Kidney tubule cell (primary cell): ENCODE measurements at places on chromosomes 6 and 20.

DNA sequence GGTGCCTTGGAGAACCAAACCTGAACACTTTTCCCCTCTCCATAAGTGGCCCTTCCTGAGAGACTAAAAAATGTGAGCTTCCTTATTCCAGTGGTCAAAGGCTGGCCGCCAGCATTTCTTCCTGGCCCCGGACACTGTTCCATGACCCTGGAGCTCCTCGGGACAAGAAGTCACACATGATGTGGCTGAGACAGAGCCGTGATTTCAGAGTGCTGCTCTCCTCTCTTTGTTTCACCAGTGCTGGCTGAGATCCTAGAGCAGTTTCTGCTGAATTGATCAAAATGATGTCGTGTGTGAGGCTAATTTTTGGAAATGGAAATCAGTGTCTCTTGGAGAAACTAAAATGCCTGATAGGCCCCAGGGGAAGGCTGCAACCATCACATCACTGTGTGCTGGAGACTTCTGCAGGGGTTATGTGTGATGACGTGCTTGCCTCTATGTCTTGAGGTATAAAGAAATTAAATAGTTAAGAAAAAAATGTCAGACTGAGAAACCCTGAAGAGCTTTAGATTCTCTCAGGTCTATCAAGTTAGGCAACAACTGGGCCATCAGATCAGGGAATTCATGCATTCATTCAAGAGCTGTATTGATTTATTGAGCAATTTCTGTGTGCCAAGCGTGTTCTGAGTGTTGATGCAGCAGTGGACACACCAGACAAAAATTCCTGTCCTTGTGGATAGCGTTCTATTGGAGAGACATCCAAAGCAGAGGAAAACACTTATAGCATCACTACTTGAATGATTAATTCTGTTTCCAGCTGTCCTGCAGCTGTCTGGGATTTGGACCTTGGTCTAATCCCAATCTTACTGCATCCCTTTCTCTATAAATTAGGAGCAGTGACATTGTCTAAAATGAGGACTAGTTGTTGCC, 72.7 kb upstream of the CCN6 start:
- DNase-seq: no peak

DNA sequence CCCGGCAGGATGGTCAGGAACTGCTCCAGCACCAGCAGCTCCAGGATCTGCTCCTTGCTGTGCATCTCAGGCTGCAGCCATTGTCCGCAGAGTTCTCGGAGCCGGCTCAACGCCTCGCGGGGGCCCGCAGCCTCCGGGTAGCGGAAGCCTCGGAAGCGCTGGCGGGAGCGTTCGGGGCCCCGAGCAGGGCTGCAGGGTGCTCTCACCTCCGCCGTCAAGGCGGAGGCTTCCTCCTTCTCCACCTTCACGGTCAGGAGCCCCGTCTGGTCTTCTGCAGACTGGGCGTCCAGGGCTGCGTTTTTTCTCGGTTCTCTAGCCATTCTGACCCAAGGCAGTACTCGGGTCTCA, 434 bp downstream of the ZKSCAN4 start:
- no peak for DNase-seq

- DNase-seq: no peak
Observed at GRCh38 chr6:107815846-107816245, 8.3 kb downstream of the SCML4 start.

DNA sequence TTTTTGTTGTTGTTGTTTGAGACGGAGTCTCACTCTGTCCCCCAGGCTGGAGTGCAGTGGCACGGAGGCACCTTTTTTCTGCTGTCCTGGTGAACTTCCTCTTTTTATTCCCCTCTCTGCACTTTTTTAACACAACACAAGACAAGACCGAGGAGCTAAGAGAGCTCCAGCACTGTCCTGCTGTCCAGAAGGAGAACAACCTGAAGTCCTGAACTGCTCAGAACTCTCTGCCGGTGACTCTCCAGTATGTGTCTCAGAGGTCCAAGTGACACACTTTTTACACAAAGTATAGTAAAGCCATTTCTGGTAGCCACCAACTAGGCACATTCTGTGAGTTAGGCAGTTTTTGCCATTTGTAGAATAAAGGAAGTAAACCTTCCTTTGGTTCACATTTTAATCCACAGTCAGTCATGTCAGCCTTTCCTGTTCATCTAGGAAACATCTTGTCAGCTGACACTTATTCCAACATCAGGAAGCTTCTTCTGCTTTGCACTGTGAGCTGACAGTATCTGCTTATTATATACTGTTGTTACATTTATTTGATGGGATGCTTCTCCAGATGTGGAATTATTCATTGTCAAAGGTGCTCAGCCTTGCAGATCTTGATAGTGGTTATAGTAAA, 28.1 kb upstream of the TXNDC5 start:
- no peak for DNase-seq

- no peak for DNase-seq
Observed at GRCh38 chr6:107718341-107718740, 105.8 kb downstream of the SCML4 start.

DNA sequence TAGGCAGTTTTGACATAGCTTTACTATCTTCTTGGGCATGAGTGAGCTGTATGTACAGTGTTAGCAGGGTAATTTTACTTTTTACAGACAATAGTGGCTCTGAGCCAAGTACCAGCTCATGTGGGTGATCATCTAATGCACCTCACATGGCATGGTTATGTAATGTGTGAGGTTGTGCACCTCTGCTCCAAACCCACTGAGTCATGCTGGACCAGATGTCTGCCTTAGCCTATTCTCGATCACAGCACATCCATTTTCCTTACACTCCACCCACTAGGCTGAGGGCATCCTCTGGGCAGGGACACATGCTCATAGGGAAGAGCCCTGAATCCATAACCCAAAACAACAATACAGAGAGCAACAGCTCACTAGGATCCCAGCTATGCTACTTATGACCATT, 71.6 kb upstream of the FBXL4 start:
- DNase-seq: peak; percentile 84

GRCh38 chr20:59848182-59848581, 85.3 kb downstream of the SYCP2 start:
- no peak for DNase-seq

DNA sequence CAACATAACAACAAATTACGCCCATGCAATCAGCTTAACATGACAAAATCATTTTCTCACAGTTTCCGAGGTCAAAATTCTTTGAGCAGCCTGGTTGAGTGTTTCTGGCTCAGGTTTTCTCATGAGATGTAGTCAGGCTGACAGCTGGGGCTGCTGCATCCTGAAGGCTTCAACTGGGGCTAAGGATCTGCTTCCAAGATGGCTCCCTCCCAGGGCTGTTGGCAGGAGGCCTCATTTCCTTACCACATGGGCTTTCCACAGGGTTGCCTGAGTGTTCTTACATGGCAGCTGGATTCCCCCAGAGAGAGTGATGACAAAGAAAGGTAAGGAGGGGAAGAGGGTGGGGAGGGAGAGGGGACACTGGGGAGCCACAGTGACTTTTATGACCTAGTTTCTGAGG, 63.1 kb upstream of the NNAT start:
- DNase-seq: no peak

GRCh38 chr6:126069449-126069848, 83.1 kb downstream of the TRMT11 start:
- DNase-seq: no peak

- no peak for DNase-seq
Observed at GRCh38 chr6:113809826-113810225, 47.3 kb upstream of the MARCKS start.

DNA sequence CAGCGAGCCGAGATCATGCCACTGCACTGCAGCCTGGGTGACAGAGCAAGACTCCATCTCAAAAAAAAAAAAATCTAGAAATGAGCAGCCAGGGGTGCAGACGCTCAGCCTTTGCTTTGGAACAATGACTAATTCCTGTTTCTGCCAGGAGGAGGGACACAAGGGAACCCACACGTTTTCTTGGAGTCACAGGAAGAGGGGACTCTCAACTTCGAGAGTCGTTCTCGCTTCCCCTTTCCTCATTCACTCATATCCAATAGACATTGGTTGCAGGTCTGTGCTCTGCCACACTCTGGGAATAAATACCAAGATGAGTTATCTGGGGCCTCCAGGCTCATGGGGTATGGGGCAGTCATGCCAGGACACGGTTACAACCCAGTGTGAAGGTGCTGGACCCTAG, 91.5 kb upstream of the RREB1 start:
- DNase-seq: peak; percentile 20

- no peak for DNase-seq
Observed at GRCh38 chr6:20991910-20992309, 457.7 kb downstream of the CDKAL1 start.

DNA sequence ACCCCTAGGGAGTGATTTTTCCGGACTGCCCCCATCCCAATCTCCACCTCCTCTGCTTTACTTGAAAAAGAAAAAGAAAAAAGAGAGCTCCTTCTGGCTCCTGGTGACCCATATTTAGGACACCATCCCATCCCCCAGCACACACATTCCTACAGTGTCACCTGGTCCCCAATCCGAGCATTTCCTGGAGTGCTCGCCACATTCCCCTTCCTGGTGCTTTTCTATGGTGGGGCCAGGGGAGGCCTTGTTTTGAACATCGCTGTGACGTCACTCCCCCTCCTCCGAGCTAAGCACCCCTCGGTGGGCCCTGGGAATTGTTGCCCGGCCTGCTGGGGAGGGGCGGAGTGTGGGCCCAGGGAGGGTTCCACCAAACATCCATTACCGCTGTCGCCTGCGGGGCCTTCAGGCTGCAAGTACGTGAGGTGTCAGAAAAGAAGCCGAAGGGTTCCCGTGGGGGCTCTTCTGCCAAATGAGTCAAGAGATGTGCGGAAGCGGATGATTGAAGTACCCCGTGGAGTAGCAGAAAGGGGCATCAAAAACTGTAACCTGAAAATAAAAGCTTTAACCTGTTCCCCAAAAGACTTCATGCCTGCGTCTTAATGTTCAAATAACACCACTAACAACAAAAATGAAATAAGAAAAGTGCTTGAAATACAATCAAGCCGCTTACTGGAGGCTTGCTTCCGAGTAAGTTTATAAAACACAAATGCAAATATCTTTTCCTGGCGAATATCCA, 2.8 kb upstream of the FOXC1 start:
- DNase-seq: peak; percentile 44

- peak; percentile 28 for DNase-seq
Observed at GRCh38 chr6:63565058-63565726, 7.1 kb upstream of the LOC128125822 start.

DNA sequence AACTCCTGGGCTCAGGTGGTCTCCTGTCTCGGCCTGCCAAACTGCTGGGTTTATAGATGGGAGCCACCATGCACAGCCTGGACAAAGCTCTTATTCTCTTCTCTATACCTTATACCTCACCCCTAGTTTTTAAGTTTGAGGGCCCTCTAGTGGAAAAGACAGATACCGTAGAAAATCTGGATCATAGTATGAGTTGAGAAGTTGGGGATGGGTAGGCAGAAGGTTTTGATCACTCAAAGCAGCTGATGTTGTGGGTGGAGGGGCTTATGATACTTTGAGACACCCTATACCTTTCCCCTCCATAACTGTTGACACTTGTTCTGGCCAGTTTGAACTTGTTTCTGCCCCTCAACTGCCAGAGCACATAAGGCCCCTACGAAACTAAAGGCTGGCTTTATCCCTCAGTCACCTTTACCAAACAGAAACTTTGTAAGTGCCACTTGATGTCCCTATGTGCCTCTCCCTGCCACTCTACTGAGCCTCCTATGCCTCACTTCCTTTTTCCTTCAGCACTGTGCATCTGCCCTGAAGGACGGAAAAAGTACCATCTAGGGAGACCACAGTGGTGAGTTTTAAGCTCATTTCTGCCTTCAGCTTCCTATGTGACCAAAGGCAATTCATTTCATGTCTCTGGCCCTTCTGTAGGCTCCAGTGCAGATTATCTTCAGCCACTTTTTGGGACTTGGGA, 28.6 kb downstream of the RALY start:
- DNase-seq: no peak

- peak; percentile 74 for DNase-seq
Observed at GRCh38 chr6:144349690-144350527, 64.8 kb downstream of the UTRN start.

DNA sequence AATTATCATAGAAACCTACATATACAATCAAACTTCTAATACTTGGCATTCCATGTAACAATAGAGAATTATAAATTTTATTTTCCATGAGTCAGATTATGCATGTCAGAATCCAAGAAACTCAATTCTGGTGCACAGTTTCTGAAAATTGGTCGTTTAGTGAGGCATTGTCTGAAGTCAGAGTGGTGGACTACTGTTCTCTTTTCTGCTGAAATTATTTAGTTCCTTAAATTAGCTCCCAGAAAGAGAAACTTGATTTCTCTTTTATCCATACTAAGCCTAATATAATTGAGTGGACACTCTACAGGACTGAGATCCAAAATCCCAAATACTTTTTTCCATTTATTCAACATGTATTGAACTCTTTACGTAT, 265.5 kb downstream of the ALDH8A1 start:
- no peak for DNase-seq

- DNase-seq: peak; percentile 65
Observed at GRCh38 chr6:136547336-136547735, 2.9 kb downstream of the MAP7 start.

DNA sequence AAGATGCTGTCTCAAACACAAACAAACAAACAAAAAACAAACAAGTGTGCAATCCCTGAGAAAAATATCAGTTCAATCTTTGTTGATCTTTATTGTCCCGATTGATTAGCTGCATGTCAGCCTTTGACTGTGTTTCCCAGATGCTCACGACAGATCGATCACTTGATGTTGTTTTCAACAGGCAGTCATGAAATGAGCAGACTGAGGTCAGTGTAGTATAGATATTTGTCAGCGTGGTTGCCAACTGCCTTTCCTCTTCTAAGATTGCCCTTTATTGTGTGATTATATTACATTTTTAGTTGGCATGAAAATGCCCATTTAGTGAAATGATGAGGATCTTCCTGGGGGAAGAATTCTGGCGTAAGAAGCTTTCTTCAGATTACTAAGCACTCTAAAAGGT, 25.6 kb downstream of the UTRN start:
- DNase-seq: no peak

DNA sequence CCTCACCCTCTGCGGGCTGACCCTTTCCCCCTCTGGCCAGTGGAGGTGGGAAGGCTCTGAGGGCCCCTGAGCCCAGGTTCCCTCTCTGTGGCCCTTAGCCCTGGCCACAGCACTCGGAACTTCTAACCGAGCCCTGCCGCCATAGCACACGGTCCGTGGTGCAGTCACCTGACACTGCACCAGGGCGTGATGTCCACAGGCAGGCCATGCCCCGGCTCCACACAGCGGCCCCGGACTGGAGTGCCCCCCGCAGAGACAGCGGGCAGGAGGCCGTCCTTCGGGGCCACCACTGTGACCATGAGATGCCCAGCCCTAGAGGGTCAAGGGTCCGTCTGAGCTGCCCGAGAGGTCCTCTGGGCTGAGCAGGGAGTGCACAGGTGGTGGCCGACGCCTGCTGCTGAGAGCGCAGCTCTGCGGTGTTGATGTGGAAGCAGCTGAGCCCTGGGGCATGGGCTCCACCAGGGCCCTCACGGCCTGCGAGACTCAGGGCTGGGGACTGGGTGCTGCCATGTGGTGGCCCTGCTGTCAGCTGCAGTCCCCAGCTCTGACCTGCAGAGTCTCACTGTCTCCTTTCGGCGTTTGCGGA, 11.2 kb upstream of the BHLHE23 start:
- no peak for DNase-seq

GRCh38 chr6:127199470-127199869, 67.2 kb upstream of the RNF146 start:
- DNase-seq: no peak

GRCh38 chr6:6730831-6731230, 142.3 kb downstream of the LY86 start:
- peak; percentile 80 for DNase-seq
